ENCODE measurements at places on chromosomes 6 and 20.

DNA sequence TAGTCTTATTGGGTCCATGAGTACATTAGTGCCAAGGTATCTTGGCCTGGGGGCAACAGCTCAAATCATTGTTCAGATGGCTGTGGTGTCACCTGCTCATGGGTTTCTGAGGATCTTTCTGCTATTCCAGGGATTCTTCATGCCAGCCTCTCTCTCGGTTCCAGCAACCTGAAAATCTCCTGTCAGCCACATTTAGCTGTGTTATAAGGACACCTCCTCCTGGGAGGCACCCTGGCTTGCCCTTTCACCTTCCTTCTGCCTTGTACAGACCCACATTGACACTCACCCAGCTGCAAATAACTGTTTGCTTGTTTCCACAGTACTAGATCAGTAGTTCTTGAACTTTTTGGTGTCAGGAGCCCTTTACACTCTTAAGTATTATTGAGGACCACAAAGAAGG is 159.9 kb downstream of the GRM4 start:
- no peak for DNase-seq

- DNase-seq: no peak
These were observed 4.8 kb upstream of the DDX43 start for GRCh38 chr6:73389854-73390253.

- DNase-seq: no peak
These were observed 6.0 kb downstream of the SRSF6 start for GRCh38 chr20:43463527-43464218.

GRCh38 chr6:79971193-79971592 is 23.8 kb upstream of the ELOVL4 start:
- DNase-seq: no peak

- no peak for DNase-seq
These were observed 108.3 kb upstream of the PHACTR1 start for GRCh38 chr6:12608016-12608860.

GRCh38 chr6:165618241-165618640 is 44.8 kb downstream of the PDE10A start:
- DNase-seq: no peak

- DNase-seq: no peak
These were observed 29.1 kb downstream of the RREB1 start for GRCh38 chr6:7136859-7137334.

DNA sequence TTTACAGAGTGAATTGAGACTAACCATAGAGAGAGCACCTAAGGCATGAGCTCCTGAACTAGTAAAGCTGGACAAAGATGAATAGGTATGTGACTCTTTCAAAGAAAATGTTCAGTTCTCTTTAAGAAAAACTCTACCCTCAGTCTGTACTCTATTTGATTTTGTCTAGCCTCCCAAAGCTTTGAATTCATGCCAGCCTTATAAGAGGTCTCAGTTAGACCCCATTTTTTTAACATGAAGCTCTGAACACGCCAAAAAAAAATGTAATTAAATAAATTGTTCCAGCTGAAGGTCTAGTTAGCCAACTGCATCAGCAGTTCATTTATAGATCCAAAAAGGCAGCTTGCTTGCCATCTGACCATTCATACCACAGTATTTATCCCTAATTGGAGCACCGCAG is 71.6 kb downstream of the COL9A1 start:
- DNase-seq: no peak

GRCh38 chr20:57576617-57577550 is 16.0 kb downstream of the PCK1 start:
- DNase-seq: no peak

- DNase-seq: no peak
These were observed 7.8 kb upstream of the C6orf132 start for GRCh38 chr6:42150254-42150653.

GRCh38 chr20:17530153-17530552 is 1.0 kb downstream of the BFSP1 start:
- DNase-seq: no peak

- no peak for DNase-seq
These were observed 5.9 kb downstream of the KCNS1 start for GRCh38 chr20:45094864-45095574.

DNA sequence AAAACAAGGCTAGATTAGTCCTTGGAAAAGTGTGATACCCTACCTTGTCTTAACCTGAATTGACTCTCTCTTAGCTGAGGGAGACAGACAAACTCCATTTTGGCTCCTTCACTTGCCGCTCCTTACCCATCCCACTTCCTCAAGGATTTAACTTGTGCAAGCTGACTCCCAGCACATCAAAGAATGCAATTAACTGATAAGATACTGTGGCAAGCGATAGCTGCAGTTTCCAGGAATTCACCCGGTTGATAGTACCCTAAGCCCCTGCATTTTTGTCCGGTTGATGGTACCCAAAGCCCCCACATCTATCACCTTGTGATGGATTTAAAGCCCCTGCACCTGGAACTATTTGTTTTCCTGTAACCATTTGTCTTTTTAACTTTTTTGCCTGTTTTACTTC is 1.9 kb upstream of the SERINC3 start:
- DNase-seq: no peak

- DNase-seq: no peak
These were observed 26.7 kb downstream of the SERPINB9 start for GRCh38 chr6:2876210-2877056.

DNA sequence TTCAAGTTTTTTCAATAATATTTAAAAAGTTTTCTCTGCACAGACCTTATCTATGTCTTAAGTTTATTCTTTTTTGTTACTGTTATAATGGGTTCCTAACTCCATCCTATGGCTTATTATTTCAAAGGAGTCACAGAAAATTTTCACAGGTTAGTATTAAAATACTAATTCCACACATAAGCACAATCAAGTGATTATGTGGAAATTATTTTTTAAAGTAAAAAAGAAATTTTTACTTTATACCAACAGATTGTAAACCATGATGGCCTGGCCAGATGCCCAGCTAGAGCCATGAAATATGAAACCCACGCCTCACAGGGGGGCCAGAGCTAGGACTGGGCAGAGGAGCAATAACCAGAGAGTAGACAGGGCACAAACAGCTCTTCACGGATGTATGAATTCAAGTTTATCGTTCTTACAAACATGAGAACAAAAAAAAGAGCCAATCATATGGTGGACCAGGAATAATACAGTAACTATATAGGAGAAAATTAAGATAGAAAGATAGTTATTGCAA is 34.0 kb downstream of the NUDT3 start:
- no peak for DNase-seq

DNA sequence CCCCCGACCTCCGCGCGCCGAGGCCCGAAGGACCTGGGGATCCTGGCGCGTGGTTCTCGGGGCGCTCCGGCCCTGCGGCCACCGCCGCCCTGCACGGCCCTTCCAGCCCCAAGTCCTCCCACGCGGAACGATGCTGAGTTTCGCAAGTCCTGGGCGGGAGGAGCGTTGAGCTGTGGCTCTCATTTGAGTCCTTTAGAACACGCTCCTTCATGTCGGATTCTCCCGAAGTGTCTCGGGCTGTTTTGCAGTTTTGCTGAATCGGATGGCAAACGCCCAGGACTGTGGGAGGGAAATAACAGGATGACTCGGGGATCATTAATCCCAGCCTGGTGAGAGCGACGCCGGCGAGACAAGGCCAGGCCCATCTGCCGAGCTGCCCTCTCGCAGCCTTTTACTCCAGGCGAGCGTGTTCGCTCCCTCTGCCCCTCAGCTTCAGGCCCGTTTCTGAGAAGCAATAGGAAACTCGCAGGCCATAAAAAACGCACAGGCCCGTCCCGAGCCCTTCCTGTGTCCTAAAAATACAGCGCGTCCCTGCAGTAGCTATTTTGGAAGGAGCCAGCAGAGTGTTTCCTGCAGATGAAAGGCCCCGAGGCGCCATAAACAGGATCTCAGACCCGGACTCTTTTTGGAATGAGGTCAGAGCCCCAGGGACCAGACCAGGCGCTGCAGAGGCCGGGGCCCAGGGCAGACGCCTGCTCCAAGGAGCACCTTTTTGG is 153.5 kb downstream of the DLL1 start:
- DNase-seq: no peak

- DNase-seq: no peak
These were observed 11.6 kb upstream of the MTG2 start for GRCh38 chr20:62171245-62171644.

- DNase-seq: no peak
These were observed 22.5 kb downstream of the ARFGEF3 start for GRCh38 chr6:138184230-138184629.

DNA sequence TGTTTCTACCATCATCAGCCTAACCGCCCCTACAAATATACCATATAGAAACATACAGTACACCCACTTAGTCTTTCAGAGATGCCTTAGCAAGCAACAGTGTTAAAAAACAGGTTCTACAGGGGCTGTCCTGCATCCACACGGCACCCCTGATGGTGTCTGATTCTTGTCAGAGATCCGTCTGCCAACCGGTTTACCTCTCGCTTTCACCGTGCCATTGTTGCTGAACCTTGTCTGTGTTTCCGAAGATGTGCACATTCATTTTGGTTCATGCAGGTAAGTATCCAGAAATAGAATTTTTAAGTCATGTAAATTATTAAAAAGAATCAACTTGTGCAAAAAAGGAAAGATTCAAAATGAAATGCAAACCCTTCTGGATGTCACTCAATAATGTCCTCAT is 52.9 kb downstream of the EPHA7 start:
- DNase-seq: no peak

- no peak for DNase-seq
These were observed 8.0 kb upstream of the SIM1 start for GRCh38 chr6:100472674-100473073.

- DNase-seq: no peak
These were observed 17.8 kb downstream of the ACTR5 start for GRCh38 chr20:38766071-38766470.

- no peak for DNase-seq
These were observed 54.6 kb upstream of the UBR2 start for GRCh38 chr6:42509256-42509655.

GRCh38 chr20:46999801-47000465 is 105.3 kb downstream of the EYA2 start:
- DNase-seq: no peak

GRCh38 chr20:32607727-32608663 is 22.9 kb upstream of the NOL4L start:
- DNase-seq: no peak

- DNase-seq: no peak
These were observed 19.1 kb downstream of the ZFP64 start for GRCh38 chr20:52172392-52173047.

GRCh38 chr6:156060013-156060412 is 604.4 kb upstream of the NOX3 start:
- no peak for DNase-seq

DNA sequence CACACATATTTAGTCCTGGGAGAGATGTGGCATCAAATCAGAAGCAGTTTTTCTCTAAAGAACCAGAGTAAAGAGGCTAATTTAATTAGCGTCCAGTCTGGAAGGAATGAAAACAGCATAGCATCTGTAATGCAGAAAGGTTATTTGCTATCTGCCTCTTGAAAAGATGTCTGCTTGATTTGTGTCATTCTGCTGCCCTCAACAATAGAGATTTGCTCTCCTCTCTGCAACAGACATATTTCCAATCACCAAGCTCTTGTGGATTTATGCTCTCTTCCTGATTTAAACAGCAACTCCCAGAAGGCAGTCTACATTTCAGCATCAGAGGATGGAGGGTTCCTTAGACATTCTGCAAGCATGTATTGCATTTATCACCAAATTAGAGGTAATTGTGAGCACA is 53.5 kb upstream of the AKAP12 start:
- DNase-seq: no peak

DNA sequence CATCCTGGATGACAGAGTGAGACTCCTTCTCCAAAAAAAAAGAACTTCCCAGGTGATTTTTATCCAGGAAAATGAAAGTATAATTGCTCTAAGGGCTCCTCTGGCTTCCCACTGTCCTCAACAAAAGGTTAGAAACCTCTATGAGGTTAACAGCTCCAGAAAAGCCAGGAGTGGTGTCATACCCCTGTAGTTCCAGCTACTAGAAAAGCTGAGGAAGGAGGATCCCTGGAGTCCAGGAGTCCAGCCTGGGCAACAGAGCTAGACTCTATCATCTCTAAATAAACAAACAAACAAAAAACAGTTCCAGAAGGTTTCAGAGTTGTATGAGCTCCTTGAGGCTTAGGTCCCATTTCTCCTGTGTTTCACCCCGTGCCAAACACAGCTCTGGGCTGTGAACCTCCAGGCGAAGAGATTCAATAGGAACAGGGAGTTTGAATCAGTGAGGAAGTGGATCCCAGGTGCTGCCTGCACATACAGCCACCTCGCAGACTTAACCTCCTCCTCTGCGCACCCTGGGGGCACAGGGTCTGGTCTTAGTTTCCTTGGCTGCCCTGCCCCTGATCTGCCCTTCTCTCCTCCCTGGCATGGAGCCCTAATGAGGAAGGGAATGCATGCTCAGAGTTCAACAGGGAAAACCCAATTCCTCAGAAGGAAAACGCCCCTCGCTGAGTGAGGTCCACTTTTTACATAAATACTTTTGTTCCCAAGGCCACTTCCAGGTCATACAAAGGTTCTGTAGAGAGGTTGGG is 31.0 kb downstream of the ZC3H12D start:
- DNase-seq: no peak

DNA sequence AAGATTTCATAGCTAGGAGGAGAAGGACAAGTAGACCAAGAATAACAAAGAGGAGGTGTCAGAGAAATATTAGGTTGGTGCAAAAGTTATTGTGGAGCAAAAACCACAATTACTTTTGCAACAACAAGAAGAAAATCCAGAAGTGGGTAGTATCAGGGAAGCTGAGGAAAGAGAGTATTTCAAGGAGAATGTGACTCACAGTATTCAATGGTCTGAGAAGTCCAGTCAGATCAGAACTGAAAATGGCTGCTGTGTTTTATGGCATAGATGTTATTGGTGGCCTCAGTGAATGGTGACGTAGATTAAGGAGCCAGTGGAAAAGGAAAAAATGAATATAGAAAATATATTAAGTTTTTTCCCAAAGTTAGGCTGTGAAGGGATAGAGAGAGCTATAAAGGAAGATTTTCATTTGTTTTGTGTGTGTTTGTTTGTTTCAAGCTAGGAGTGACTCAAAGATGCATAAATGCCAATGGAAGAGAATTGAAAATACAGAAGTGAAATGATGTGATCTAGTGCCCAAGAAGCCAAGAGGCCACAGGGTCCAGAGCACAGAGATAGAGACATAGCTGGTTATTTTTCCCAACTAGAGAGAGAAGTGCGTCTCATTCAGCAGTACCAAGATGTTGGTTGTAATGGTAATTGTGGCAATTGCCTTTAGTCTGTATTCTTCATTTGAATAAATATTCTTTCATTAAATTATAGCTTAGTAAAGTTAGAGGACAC is 112.8 kb downstream of the ADTRP start:
- no peak for DNase-seq

- DNase-seq: no peak
These were observed 203.4 kb upstream of the SULF2 start for GRCh38 chr20:47988676-47989075.

- DNase-seq: no peak
These were observed 82.6 kb downstream of the ASXL1 start for GRCh38 chr20:32440758-32441078.
